ENCODE measurements at places on chromosomes 6 and 20.

GRCh38 chr6:116385459-116385802 is 14.7 kb downstream of the DSE start:
- DNase-seq, result no peak

DNA sequence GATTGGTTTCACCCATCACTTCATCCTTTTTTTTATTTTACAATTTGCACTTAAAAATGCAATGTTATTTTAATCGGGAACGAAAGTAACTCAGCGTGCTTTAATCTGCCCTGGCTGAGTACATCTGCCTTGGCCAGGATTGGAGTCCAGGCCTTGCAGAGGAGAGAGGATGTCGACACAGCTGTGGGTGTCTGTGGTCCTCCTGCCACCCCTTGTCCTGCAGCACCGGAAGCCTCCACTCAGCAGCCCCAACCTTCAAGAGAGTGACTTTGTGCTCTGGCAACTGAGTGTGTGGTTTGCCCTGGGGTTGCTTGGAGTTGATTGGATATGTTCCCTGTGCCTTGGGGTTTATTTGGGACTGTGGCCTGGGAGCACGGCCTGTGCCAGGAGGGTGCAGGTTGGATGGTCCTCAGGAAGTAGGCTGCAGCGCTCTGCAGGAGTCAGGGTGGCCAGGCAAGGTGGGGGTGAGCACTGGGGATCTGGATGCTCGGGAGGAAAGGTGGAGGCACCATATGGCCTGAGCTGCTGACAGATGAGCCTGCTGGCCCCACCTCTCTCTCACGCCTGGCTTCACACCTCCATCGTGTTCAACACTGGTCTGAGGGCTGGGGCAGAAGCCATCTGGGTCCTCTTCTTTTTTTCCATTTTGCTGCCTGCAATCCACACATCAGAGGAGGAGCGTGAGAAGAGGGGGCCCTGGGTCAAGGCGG is 4.3 kb downstream of the MYT1 start:
- DNase-seq, result no peak

DNA sequence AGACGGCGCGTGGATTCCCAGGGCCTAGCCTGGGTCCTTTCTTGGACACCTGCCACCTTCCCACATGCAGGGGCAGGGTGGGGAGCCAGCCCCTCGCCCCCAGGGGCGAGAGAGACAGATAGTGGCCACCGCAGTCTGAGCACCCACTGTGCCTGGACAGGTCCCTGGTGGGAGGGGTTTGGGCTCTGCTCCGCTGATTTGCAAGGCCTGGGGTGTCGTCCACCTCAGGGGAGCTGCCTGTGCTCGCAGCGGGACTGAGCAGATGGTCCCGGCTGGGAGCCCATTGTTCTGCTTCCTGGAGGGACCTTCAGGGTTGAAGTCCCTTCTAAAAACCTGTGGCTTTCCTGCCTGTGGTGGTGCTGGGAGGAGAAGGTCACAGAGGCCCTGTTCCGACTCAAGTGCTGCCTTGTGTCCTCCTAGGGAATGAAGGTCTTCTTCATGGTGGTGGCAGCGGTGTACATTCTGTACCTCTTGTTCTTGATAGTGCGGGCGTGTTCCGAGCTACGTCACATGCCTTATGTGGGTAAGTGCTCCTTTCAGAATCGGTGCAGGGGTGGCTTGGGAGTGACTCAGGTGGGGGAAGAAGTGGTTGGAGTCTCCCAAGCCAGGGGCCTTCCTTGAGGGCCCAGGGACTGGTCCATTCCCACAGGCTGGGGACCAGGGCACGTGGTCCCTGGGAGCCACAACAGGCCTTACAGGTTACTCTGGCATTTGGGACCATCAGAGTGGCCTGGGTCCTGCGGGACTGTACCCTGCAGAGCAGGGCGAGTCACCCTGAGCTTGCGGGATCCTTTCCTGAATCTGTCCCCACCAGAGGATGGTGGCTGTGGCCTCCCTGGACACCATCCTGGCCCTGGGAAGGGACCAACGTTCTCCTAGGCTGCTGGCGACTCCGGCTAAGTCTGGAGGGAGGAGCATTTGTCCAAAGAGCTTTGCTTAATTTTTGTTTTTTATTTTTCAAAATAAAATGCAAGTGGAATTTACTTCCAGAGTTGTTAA is 19.6 kb downstream of the DYNLT1 start:
- DNase-seq, result no peak

DNA sequence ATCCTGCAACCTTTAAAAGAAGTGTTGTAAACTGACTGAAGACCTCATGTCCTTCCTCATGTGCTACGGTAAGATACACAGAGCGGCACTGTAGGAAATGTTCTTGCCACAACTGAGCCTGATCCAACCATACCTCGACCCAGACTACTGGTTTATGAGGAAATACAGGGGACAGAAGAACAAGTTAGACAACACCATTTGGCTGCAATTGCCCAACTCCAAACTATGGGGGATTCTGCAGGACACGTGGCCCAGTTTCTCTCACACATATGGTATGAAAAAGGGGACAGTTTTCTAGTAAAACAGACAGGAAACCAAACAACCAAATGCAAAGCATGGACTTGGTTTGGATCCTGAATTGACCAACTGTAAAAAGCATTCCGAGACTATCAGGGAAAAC is 10.5 kb downstream of the PRPH2 start:
- no peak for DNase-seq

DNA sequence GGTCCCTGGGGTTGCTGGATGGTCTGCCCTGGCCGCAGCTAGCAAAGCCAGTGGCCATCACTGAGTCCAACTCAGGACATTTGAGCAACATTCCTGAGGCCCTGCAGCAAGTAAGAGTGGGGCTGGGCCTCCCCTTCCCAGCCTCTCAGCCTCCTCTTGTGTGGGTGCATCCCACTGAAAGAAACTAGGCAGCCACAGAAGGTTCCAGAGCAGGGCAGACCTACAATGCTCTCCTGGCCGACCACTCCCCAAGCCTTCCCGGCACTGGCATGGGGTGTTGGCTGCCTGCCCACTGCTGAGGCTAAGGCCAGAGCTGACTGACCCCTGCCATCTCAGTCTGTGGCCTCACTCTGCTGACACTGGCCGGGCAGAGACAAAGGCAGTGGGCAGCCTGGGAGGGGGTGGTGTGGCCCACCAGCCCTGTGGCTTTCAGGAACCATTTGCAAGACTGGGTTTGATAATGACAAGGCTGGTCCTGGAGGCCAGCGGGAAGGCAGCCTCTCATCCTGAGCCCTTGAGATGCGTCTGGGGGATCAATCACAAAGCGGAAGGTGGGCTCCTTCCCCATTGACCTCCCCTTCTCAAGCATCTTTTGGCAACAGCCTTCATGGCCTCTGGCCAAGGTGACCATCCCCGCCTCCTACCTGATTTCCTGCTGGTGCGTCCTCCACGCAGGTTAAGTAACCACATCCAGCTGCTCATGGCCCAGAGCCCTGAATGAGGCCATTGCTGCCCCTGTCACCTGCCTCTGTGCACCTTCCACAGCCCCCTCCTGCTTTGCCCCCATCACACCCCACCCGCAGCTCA is 9.6 kb downstream of the DLGAP4 start:
- no peak for DNase-seq

GRCh38 chr20:49984426-49985153 is 1.8 kb downstream of the SNAI1 start:
- DNase-seq, result no peak

GRCh38 chr6:55568808-55569439 is 10.1 kb downstream of the HMGCLL1 start:
- no peak for DNase-seq

DNA sequence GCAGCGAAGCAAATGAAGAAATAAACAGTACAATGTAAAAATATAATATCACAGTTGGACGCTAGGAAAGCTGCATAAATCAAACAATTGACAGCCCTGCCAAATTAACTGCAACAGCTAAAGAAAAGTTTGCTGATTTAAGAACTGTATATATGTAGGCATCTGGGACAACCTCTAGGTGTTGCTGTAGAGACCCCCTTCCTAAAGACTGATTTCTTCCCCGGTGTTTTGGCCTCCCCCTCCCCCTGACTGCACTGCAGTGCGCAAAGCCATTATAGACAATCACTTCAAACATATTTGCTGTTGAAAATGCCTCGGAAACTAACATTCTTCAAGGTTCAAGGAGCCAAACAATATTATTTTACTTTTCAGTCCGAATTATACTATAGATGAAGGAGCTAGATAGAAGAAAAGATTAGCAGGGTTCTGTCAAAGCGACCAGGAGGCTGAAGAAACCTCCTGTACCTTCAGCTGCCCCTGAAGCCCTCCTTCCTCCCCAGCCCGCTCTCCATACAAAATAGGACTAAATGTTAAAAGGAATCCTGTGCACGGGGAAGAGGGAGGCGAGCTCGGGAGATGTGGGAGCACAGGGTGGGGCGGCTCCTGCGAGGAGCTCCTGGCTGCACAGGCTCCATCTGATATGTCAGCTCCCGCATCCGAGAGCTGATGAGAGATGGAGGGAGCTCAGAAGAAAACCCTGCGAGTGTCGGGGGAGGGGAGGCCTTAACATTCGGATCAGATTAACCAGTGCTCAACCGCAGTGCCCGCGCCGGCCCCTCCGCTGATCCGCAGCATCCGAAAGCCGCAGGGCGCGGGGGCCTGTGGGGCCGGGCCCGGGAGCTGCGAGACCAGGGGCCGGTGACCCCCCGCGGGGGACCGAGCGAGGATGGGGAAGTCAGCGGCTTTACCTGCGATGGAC is 822 bp downstream of the ELOVL4 start:
- no peak for DNase-seq

DNA sequence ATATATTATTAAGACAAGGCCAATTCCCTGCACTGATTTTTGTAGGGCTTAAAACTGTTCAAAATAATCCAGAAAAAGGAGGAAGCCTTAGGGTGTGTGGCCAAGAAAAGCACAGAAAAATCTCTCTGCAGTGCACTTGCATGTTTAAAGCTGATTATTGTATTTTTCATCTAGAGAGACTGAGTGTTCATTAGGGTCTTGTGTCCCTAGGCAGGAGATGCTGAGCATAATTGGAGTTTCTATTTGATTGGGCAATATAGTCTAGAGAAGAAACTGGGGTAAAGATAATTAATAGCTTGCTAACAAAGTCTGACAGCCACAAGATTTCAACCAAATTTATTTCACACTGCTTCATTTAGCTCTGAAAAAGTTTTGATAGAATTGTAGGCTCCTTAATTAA is 2.4 kb downstream of the FLRT3 start:
- DNase-seq, result no peak

DNA sequence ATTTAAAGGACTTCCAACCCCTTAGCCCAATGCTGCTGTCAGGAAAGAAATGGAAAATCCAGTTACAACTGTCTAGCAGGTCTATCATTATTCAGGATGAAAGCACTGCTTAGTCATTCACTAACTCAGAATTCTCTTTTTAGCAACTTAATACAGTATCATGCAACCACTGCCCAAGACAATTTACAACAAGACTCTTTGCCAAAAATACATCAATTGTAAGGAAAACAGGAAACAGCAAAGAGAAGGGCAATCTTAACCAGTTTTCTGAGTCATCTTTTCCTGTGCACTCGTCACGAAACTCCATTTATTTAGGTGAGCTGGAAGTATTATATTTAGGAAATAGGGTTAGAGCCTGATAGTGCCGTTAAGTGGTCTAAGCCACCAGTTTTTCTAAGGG is 1197.7 kb upstream of the CITED2 start:
- DNase-seq, result no peak

GRCh38 chr20:61835301-61835700 is 230.4 kb downstream of the TAF4 start:
- no peak for DNase-seq

DNA sequence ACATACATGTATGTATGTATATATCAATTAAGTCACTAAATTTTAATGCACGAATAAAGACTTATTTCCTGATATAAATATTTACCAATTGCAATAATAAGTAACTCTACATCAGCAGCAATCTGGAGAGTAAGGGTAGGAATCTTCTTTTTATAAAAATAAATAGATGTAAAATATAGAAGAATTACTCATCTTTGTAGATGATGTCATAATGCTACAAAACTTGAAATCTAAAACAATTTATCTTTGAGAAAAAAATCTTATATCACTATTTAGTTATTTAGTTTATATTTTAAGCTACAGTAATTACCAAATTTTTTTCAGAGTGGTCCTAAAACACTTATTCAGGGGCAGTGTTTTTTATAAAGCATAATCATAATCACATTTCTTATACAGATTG is 351.7 kb downstream of the RIMS1 start:
- no peak for DNase-seq

DNA sequence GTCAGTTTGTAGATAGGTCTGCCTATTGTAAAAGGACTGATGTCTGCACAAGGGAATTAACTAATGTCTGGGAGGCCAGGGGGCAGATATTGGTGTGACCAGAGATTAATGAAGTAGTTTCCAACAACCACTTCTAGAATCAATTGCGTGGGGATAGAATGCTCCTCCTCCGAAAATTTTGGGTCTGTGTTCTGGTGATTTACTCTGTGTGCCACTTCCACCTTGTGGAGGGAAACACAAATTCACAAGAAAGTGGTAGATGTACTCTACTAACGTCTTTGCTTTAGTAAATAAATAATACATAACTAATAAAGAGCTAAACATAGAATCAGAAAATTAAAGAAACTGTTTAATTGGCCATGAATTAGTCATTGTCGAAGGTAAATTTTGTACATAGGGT is 25.5 kb downstream of the TMEM14A start:
- no peak for DNase-seq

DNA sequence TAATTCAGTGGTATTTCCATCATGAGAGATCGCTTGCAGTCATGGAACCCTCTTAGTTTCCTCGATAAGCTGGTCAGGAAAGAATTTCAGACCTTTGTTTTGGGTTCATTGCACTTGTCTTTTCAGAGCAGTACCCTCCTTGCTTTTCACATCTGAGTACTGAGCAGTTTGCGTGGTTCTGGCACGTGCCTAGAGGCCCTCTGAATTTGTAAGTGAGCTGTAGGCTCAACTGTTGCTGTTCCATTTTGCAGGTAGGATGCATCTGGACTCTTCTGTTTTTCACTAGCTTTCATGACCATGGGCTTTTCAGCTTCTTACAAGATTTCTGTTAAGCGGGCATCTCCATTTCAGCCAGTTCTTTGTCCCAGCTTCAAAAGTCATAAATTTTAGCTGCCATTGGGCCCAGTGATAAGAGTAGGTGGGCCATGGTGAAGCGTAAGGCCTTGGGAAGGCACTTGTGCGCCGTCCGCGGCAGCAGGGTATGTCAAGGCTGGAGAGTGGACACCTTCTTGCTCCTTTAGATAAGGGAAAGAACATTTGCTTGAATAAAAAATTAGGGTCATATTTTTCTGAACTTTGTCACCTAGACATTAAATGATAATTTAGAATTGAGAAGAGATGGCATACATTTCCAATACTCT is 35.8 kb downstream of the HIVEP1 start:
- DNase-seq, result no peak

DNA sequence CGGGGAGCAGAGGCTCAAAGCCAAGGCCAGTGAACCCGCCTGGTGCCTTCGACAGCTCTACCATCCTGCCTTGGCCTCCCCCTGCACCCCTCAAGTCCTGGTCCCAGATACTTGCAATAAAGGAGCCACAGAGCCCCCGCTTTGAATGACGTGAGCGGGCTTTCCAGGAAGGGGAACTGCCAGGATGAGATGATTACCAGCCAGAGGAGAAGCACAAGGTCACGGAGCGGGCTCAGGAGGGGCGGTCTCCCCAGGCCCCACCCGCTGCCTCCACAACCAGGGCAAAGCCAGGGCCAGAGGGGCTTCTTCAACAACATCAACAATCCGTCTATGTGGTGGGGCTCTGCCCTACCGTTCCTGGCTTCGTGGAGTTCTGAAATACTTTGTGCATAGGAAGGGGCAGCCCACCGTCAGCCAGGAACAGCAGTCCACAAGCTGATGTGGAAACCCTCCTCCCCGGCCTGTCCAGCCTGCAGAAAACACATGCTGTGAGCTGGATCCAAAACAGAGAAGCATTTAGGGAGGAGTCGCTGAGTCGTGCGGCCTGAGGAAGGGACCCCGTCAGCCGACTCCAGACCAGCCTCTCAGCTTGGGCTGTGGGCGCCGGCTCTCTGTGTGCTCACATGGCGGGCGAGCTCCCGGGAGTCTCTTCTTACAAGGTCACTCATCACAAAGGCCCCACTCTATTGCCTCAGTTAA is 392.5 kb downstream of the CDH4 start:
- DNase-seq, result no peak

Measured in activated naive CD4-positive, alpha-beta T cell (primary cell).